ENCODE measurements at places on chromosomes 16 and 17.

DNA sequence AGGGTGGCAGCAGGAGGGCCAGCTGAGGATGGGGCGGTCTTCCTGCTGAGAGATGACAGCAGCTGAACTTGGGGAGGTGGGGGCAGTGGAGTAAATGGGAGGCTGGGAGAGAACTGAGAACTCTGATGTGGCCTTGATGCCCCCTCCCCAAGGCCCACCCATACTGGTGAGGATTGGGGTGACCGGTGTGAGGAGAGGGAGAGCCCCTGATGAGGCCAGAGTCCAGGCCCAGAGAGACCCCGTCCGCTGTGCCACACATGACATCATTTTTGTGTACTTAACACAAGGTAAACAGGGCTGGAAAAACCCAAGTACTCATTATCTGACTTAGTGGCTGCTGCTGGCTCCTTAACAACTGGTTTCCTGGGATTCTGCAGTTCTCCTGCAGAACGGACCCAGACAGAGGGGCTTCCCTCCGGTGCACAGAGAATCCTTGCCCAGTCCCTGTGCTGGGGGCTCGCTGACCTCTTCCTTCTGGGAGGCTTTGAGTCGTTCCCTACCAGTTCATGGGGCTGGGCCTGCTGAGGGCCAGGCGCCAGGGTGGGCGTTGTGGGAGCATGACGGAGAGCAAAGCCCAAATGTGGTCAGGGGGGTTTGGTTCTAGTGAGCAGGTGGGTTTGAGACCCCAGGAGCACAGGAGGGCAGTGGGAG lies 207.6 kb downstream of the RAB11FIP4 start:
- no peak for DNase-seq

DNA sequence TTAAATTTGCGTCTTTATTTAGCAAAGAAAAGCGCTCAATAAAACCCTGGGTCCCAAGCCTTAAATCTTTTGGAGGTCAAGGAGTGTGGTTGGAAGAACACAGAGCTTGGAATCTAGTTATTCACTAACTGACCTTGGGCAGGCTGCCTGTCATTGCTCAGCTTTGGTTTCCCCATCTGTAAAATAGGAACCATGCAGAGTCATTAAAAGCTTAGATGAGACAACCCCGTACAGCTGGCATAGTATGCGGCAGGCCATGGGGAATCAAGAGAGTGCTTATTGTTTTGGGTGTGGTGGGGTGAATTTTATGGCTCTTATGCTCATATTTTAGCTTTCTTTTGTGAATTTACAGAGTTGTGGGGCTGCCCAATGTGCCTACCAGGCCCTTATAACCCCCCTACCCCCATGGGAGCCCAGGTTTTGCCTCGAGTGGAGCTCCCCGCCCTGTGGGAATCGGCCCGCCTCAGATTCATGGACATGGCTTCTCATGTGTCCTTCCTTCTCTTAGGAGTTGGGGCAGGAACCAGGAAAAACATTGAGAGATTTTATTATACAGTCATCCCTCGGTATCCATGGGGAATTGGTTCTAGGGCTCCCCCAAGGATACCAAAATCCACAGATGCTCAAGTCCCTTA lies 113.5 kb downstream of the CLEC16A start:
- DNase-seq, result no peak

GRCh38 chr17:44257815-44258760 lies 9.8 kb downstream of the SLC4A1 start:
- no peak for DNase-seq

DNA sequence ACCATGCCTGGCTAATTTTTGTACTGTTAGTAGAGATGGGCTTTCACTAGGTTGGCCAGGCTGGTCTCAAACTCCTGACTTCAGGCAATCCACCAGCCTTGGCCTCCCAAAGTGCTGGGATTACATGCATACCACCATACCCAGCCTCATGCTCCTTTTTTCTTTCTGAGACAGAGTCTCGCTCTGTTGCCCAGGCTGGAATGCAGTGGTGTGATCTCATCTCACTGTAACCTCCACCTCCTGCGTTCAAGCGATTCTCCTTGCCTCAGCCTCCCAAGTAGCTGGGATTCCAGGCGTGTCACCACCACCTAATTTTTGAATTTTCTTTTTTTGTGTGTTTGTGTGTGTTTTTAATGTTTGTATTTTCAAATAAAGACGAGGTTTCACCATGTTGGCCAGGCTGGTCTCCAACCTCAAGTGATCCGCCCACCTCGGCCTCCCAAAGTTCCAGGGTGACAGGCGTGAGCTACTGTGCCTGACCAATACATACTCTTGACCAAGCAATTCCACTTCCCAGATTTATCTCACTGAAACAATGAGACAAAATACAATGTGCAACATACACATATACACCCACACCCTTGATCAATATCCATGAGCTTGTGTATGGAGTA lies 5.0 kb downstream of the GRB2 start:
- no peak for DNase-seq

DNA sequence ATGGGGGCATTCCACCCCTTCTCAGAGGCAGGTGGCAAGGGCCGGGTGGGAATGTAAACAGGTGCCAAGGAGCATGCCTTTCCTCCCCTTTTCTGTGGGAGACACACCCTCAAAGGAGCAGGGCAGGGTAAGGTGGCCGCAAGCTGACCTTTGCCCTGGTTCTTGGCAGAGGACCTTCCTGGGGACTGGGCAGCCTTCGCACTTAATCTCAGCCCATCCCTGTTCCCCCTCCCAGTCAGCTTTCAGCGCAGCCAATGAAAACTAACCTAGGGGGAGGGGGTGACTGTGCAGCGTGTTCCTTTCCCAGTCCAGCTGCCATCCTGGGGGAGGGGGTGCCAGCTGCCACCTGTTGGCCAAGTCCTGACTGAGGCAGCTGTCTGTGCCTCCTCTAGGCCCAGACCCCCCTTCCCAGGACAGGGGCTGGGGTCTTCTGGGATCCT lies 2.8 kb downstream of the TRAF4 start:
- DNase-seq, result no peak

DNA sequence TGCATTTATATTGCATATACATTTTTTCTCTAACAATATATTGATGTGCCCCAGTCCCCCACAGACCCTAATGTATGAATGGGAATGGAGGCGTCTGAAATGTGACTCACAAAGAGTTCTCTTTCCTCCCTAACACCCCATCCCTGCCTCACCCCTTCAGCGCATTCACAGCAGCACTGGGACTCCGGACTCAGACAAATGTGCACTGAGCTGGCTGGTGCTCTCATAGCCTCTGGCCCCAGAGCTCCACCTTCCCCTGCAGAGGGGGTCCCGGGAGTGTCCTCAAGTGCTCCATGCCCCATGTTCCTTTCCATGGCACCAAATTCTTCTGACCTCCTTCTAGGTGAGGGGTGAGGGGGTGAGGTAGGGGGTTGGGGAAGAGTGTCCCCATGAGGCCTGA lies 20.6 kb downstream of the NPTX1 start:
- DNase-seq, result no peak

- DNase-seq, result peak; percentile 18
Observed at GRCh38 chr17:81980707-81981343, 3.4 kb downstream of the ASPSCR1 start.

- peak; percentile 6 for DNase-seq
Observed at GRCh38 chr16:85798283-85798776, 1.0 kb downstream of the EMC8 start.

DNA sequence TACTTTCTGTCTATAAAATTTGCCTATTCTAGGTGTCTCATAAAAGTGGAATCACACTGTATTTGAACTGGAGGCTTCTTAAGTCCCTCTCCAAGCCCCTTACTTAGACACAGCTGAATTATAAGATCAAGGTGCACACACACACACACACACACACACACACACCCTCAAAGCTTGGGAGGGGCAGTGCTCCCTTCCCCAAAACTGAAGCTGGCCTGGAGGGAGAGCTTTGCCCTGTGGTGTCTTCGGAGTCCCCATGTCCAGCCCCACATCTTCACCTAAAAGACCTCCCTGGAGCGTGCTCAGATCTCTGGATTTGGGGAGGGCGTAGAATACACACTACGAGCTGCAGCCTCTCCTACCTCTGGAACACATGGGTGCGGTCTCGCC lies 828 bp downstream of the EMP2 start:
- no peak for DNase-seq

- no peak for DNase-seq
Observed at GRCh38 chr17:61494325-61495160, 42.3 kb downstream of the TBX4 start.

- no peak for DNase-seq
Observed at GRCh38 chr16:80599466-80599865, 58.7 kb downstream of the DYNLRB2 start.

GRCh38 chr17:48751172-48751571 lies 22.6 kb upstream of the HOXB13 start:
- DNase-seq, result no peak

GRCh38 chr17:45722161-45722560 lies 62.0 kb upstream of the CRHR1 start:
- no peak for DNase-seq

- DNase-seq, result peak; percentile 62
Observed at GRCh38 chr16:27867122-27868110, 196.1 kb downstream of the GSG1L start.

DNA sequence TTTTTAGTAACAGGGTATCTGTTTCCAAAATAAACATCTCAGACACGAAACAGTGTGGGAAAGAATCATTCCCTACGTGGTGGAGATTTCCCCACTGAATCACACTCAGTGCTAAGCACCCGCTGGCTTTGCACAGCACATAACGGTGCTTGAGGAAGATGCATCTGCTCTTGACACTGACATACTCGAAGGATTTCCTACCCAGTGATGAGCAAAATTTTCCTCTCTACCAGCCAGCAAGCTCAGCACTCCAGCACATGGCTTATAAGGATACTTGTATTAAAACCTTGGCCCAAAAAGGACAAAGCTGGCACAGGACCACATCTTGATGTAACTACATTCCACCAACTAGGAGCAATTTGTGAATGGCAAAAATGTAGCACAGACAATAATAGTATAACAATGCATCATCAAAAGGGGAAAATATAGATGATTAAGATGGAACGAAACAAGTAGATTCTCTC lies 59.0 kb downstream of the ANKFY1 start:
- DNase-seq, result no peak

DNA sequence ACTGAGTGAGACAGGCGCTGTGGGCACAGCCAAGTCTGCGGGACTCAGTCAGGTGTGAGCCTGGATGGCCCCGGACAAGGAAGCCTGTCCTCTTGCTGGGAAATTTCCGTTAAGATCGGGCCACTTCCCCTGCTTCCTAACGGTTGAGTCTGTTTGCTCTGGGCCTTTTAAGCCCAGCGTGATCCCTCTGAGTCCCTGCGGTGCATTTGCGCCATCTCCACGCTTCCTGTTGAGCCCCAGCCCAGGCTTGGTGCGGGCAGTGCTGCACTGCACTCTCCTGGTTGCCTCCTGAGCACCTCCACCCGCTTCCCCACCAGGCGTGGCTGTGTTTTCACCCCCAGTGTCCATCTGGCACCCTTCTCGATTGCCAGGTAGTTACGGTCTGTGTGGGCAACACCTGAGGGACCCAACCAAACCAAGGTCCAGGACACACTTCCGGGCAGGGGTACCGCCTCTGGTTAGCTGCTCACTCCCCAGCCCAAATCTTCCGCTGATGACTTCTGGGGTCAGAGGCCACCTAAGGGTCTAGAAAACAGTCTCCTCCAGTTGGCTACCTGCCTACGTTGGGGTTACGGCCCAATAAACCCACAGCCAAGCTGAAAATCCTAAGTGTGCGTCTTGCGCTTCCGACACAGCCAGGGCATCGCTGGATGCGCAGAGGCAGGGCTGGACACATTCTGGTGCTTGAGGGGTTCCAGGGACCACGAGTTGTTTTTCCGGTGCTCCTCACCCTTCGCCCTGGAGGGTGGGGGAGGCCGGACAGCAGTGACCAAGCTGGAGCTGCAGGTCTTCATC lies 1.4 kb upstream of the SLC25A10 start:
- no peak for DNase-seq

GRCh38 chr16:31477220-31478216 lies 5.4 kb upstream of the SLC5A2 start:
- no peak for DNase-seq

- DNase-seq, result no peak
Observed at GRCh38 chr16:30379158-30379783, 3.1 kb downstream of the SEPTIN1 start.

DNA sequence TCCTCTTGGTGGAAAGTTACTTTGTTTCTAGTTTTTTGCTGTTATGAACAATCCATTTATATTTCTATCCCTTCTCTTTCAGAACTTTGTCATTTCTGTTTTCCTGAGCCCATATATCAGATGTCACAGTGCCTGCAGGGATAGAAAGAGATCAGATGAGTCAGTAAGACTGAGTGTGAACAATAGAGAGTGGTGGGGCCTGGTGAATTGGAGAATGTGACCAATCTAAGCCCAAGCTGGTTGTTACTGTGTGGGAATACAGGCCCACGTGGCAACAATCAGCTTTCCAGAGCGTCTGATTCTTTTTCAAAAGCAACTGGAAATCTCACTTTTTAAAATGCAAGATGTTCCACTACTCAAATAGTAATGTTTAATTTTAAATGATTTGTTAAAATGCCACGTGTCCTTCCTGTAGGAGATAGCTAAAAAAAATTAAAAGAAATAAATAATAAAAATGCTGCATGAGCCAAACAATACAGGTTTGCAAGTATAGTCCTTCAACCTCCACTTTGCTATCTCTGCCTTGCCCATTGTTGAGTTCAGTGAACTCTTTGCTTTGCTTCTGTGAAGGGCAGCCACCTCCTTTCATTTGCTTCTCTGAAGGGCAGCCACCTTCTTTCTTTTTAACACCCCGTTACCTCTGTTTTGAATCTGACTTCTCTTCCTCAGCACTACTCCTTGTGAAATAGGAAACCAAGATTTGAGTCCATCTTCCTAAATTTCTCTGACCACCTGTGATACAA lies 9.6 kb downstream of the DCTN5 start:
- no peak for DNase-seq

GRCh38 chr17:45650561-45650960 lies 133.6 kb upstream of the CRHR1 start:
- no peak for DNase-seq

DNA sequence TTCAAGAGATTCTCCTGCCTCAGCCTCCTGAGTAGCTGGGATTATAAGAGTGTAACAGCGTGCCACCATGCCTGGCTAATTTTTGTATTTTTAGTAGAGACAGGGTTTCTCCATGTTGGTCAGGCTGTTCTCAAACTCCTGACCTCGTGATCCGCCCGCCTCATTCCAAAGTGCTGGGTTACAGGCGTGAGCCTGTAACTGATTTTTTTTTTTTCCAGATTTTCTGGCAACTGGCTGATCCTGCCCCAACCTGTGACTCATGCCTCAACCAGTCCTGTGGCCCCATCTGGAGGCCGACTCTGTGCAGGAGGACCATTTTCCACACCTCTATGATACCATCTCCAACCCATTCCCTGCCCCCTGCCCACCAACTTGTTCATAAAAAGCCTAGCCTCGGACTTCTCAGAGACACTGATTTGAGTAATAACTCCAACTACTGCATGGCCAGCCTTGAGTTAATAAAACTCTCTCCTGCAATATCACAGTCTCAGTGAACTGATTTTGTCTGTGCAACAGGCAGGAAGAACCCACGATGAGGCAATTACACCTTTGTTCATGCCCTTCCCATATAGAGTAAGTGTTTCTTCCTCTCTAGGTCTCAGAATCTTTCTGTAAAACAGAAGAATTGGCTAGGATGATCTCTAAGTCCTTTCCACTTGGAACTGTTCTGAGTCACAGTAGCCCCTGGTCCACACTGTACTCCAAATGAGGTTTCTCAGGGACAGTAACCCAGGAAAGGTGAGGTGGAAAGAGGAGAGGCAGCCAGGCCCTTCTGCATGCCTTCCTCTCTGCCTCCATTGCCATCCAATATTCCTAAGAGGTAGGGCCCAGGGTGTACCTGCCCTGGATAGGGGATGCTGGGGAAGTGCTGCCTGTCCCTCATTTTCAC lies 8.8 kb upstream of the CNOT1 start:
- DNase-seq, result peak; percentile 49
